ENCODE measurements at places on chromosomes 4 and X.

DNA sequence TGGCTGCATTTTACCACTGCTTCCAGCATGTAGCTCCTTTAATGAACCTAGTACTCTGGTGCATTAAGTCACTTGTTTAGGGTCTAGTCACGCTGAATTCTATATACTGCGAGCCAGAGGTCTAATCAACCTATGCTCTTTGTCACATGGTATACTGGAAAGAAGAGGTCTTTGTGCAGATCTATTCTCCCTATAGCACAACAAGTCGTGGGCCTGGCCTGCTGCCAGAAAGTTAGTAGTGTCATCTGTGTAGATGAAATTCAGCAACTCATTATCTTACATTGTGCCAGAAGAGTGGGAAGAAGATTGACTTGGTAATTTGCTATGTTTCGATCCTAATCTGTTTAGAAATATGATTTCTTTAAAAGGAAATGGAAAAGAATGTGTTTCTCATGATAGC, 80.8 kb downstream of the AWAT2 start:
- H3K4me1 ChIP-seq = no peaks in the 10 kb centered on the region
- no peak for DNase-seq
- H3K27me3 ChIP-seq = no peaks in the 10 kb centered on the region
- no peaks in the 10 kb centered on the region for H3K36me3 ChIP-seq
- no peak overlapping the region for H3K27ac ChIP-seq

GRCh38 chr4:102301167-102301566, 44.1 kb downstream of the SLC39A8 start:
- no peak overlapping the region for H3K4me3 ChIP-seq
- H3K27ac ChIP-seq = no peak overlapping the region
- no peak for DNase-seq
- H3K27me3 ChIP-seq = no peaks in the 10 kb centered on the region
- no peaks in the 10 kb centered on the region for H3K36me3 ChIP-seq

- no peaks in the 10 kb centered on the region for H3K4me1 ChIP-seq
- no peak for DNase-seq
- peaks cover 26% of the 10 kb centered on the region for H3K27me3 ChIP-seq
- H3K4me3 ChIP-seq = no peak overlapping the region
- no peak overlapping the region for H3K27ac ChIP-seq
- H3K36me3 ChIP-seq = no peaks in the 10 kb centered on the region
Measured at GRCh38 chrX:153407736-153408135, 3.5 kb upstream of the ZFP92 start.

- H3K36me3 ChIP-seq = peaks cover 5% of the 10 kb centered on the region
- H3K27me3 ChIP-seq = no peaks in the 10 kb centered on the region
- H3K4me3 ChIP-seq = no peak overlapping the region
- peak overlapping the region; percentile 17 for H3K27ac ChIP-seq
- peaks cover 14% of the 10 kb centered on the region for H3K4me1 ChIP-seq
Measured at GRCh38 chr4:158850800-158851644, 82.2 kb downstream of the FNIP2 start.

GRCh38 chr4:41661442-41662076, 87.0 kb downstream of the PHOX2B start:
- peak; percentile 71 for DNase-seq
- no peak overlapping the region for H3K27ac ChIP-seq
- H3K4me3 ChIP-seq = no peak overlapping the region
- H3K36me3 ChIP-seq = peaks cover 6% of the 10 kb centered on the region
- no peaks in the 10 kb centered on the region for H3K27me3 ChIP-seq

DNA sequence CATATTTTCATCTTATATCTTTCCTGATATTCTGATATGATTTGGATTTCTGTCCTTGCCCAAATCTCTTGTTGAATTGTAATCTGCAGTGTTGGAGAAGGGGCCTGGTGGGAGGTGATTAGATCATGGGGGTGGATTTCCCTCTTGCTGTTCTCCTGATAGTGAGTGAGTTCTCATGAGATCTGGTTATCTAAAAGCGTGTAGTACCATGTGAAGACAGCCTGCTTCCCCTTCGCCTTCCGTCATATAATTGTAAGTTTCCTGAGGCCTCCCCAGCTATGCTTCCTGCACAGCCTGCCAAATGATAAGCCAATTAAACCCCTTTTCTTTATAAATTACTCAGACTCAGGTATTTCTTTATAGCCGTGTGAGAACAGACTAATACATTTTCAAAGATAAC, 77.2 kb downstream of the ANKRD50 start:
- DNase-seq = no peak
- H3K4me1 ChIP-seq = peaks cover 17% of the 10 kb centered on the region
- no peaks in the 10 kb centered on the region for H3K27me3 ChIP-seq
- no peak overlapping the region for H3K27ac ChIP-seq
- H3K4me3 ChIP-seq = no peak overlapping the region
- no peaks in the 10 kb centered on the region for H3K36me3 ChIP-seq

GRCh38 chrX:78769101-78769755, 21.7 kb downstream of the LPAR4 start:
- no peaks in the 10 kb centered on the region for H3K36me3 ChIP-seq
- DNase-seq = no peak
- no peak overlapping the region for H3K4me3 ChIP-seq
- H3K27me3 ChIP-seq = no peaks in the 10 kb centered on the region
- no peaks in the 10 kb centered on the region for H3K4me1 ChIP-seq

DNA sequence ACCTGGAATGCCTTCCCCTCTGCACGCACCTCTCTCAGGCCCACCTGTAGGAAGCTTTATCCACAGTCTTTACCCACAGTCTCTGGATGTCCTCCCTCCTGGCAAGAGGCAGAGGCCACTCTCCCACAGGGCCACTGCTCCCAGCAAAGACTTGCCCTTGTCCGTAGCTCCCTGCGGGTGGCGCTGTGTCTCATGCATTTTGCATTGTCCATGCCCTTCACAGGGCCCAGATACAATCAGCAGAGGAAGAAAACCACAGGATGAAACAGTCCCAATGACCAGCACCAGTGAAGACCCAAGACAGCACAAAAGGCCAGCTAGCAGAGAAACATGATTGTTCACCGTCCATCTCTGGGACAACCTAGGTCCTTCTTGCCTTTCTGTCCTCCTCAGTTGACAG, 2.1 kb upstream of the NSG1 start:
- peaks cover 61% of the 10 kb centered on the region for H3K27me3 ChIP-seq
- H3K36me3 ChIP-seq = peaks cover 8% of the 10 kb centered on the region
- H3K27ac ChIP-seq = peak overlapping the region; percentile 62
- peaks cover 9% of the 10 kb centered on the region for H3K4me1 ChIP-seq
- DNase-seq = no peak
- H3K4me3 ChIP-seq = peak overlapping the region; percentile 76

GRCh38 chrX:39196192-39197102, 395.2 kb downstream of the MID1IP1 start:
- no peaks in the 10 kb centered on the region for H3K27me3 ChIP-seq
- no peaks in the 10 kb centered on the region for H3K36me3 ChIP-seq
- H3K4me3 ChIP-seq = no peak overlapping the region
- DNase-seq = no peak
- peaks cover 10% of the 10 kb centered on the region for H3K4me1 ChIP-seq

- peaks cover 20% of the 10 kb centered on the region for H3K4me1 ChIP-seq
- H3K27ac ChIP-seq = no peak overlapping the region
- peaks cover 88% of the 10 kb centered on the region for H3K27me3 ChIP-seq
- no peaks in the 10 kb centered on the region for H3K36me3 ChIP-seq
- DNase-seq = no peak
- no peak overlapping the region for H3K4me3 ChIP-seq
Measured at GRCh38 chr4:80199947-80200346, 2.6 kb downstream of the PRDM8 start.

GRCh38 chrX:46588263-46588662, 14.7 kb downstream of the CHST7 start:
- peaks cover 3% of the 10 kb centered on the region for H3K36me3 ChIP-seq
- DNase-seq = no peak
- H3K4me1 ChIP-seq = peaks cover 18% of the 10 kb centered on the region
- no peak overlapping the region for H3K27ac ChIP-seq
- H3K27me3 ChIP-seq = no peaks in the 10 kb centered on the region
- no peak overlapping the region for H3K4me3 ChIP-seq

GRCh38 chrX:76957485-76957884, 489.7 kb upstream of the FGF16 start:
- H3K27me3 ChIP-seq = no peaks in the 10 kb centered on the region
- no peaks in the 10 kb centered on the region for H3K36me3 ChIP-seq
- no peak overlapping the region for H3K27ac ChIP-seq

- peaks cover 9% of the 10 kb centered on the region for H3K27me3 ChIP-seq
- H3K27ac ChIP-seq = no peak overlapping the region
- peaks cover 4% of the 10 kb centered on the region for H3K4me1 ChIP-seq
- DNase-seq = no peak
Measured at GRCh38 chr4:628821-629635, 3.7 kb downstream of the PDE6B start.

DNA sequence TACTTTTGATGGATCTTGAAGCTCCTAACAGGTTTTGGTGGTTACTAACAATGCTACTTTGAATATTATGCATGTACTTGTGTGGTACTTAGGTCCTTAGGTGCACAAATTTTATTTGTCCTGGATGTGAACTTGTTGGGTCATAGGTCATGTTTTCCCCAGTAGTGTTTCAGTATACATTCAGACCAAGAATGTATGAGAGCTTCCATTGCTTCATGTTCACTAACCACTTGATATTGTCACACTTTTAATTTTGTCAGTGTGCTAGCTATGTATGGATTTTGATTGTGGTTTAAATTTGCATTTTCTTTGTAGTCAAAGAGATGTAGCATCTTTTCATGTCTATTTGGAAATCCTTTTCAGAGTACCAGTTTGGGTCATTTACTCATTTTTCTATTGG, 32.2 kb downstream of the CLCN3 start:
- peaks cover 4% of the 10 kb centered on the region for H3K4me1 ChIP-seq
- no peaks in the 10 kb centered on the region for H3K27me3 ChIP-seq
- no peak for DNase-seq
- no peak overlapping the region for H3K27ac ChIP-seq
- peaks cover 9% of the 10 kb centered on the region for H3K36me3 ChIP-seq

DNA sequence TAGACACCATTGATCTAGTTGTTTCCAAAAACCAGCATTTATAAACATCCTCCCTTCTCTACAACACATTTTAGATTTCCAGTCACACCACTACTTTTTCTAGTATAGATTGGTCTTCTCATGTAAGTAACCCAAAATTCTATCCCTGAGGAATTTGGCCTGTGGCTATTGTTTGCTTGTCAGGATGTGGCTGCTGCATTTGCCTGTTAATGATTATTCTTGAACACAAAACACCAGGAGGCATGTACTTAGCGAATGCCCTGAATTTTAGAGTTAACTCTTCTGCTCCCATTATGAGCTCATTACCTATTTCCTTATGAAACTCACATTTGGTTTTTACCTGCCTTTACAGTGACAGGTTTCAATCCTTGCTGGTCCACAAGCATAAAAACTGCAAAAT, 102.0 kb upstream of the FSTL5 start:
- H3K36me3 ChIP-seq = no peaks in the 10 kb centered on the region
- H3K27me3 ChIP-seq = no peaks in the 10 kb centered on the region
- H3K4me1 ChIP-seq = no peaks in the 10 kb centered on the region
- H3K27ac ChIP-seq = no peak overlapping the region
- H3K4me3 ChIP-seq = no peak overlapping the region

GRCh38 chr4:27775156-27775555, 914.5 kb downstream of the STIM2 start:
- no peaks in the 10 kb centered on the region for H3K4me1 ChIP-seq
- no peak overlapping the region for H3K27ac ChIP-seq
- no peaks in the 10 kb centered on the region for H3K27me3 ChIP-seq

DNA sequence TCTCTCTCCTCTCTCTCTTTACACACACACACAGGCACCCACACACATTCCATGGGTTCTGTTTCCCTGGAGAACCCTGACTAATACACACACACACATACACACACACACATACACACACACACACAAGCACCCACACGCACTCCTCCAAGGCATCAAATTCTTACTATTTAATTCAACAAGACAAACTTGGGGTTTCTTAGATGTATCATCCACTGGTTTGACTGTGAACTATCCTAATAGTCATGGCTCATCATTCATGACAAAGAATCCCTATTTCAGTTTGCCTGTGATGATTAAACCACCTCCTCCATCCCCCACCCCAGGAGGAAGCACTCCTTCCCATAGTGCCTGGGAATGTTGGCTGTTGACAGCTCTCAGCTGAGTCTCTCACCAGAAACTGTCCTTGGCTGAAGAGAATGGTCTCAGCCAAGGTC, 98.2 kb downstream of the USP46 start:
- no peaks in the 10 kb centered on the region for H3K27me3 ChIP-seq
- DNase-seq = no peak
- H3K4me3 ChIP-seq = no peak overlapping the region

DNA sequence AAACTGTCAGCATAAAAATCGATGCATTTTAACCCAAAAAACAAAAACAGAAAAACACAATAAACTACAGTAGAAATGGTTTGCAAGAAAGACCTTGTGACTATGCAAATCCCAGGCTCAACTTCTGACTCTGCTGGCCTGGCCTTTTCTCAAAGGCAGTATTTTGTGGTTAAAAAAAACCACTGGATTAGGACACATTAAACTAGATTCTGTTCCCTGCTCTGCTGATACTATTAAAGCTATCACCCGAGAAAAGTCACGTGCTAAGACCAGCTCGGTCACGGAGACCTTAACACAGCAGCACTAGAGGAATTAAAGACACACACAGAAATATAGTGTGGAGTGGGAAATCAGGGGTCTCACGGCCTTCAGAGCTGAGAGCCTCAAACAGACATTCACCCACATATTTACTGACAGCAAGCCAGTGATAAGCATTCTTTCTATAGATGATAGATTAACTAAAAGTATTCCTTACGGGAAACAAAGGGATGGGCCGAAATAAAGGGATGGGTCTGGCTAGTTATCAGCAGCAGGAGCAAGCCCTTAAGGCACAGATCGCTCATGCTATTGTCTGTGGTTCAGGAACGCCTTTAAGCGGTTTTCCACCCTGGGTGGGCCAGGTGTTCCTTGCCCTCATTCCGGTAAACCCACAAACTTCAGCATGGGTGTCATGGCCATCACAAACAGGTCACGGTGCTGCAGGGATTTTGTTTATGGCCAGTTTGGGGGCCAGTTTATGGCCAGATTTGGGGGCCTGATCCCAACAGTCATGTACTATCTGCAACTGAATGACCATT, 16.1 kb downstream of the CBR4 start:
- H3K27me3 ChIP-seq = no peaks in the 10 kb centered on the region
- peak overlapping the region; percentile 62 for H3K4me3 ChIP-seq
- H3K4me1 ChIP-seq = peaks cover 19% of the 10 kb centered on the region
- no peak for DNase-seq
- H3K27ac ChIP-seq = peak overlapping the region; percentile 93

- H3K27me3 ChIP-seq = peaks cover 13% of the 10 kb centered on the region
- H3K27ac ChIP-seq = no peak overlapping the region
- H3K36me3 ChIP-seq = no peaks in the 10 kb centered on the region
- peaks cover 12% of the 10 kb centered on the region for H3K4me1 ChIP-seq
- no peak for DNase-seq
Measured at GRCh38 chr4:42280327-42281095, 116.8 kb upstream of the SHISA3 start.

DNA sequence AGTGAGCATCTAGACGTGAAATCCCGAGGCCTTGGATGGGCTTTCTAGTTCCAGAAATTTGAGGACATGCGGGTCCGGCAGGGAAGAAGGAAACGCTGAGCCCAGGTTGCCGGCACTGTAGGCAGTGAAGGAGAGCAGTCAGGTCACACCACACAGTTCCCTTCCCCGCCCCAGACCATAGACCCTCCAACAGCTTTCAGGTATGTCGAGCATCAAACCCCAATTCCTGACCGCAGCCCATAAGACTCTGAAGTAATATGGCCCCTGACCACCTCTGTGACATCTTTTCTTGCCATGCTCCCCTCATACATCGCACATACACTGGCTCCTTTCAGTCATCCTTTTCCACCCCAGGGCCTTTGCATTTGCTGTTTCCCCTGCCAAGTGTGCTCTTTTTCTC, 23.0 kb downstream of the RTL5 start:
- no peak overlapping the region for H3K4me3 ChIP-seq
- H3K4me1 ChIP-seq = peaks cover 4% of the 10 kb centered on the region
- H3K27me3 ChIP-seq = peaks cover 5% of the 10 kb centered on the region

- H3K4me1 ChIP-seq = no peaks in the 10 kb centered on the region
- no peak overlapping the region for H3K4me3 ChIP-seq
- no peaks in the 10 kb centered on the region for H3K36me3 ChIP-seq
- no peak overlapping the region for H3K27ac ChIP-seq
- no peak for DNase-seq
- no peaks in the 10 kb centered on the region for H3K27me3 ChIP-seq
Measured at GRCh38 chrX:8849945-8850344, 48.8 kb upstream of the FAM9A start.
